ENCODE measurements at places on chromosomes 2 and 18. TPM values are rescaled to one million over a fixed set of nuclear protein-coding genes. Genes with fewer than 3 reads are reported as not detected.

Gene ZNF512
- 34.0 TPM for total RNA-seq

Gene VIT
- total RNA-seq = not detected

Gene REEP1
- not detected for total RNA-seq

Gene OR6B2
- not detected for total RNA-seq

Gene DES
- total RNA-seq = not detected

DNA sequence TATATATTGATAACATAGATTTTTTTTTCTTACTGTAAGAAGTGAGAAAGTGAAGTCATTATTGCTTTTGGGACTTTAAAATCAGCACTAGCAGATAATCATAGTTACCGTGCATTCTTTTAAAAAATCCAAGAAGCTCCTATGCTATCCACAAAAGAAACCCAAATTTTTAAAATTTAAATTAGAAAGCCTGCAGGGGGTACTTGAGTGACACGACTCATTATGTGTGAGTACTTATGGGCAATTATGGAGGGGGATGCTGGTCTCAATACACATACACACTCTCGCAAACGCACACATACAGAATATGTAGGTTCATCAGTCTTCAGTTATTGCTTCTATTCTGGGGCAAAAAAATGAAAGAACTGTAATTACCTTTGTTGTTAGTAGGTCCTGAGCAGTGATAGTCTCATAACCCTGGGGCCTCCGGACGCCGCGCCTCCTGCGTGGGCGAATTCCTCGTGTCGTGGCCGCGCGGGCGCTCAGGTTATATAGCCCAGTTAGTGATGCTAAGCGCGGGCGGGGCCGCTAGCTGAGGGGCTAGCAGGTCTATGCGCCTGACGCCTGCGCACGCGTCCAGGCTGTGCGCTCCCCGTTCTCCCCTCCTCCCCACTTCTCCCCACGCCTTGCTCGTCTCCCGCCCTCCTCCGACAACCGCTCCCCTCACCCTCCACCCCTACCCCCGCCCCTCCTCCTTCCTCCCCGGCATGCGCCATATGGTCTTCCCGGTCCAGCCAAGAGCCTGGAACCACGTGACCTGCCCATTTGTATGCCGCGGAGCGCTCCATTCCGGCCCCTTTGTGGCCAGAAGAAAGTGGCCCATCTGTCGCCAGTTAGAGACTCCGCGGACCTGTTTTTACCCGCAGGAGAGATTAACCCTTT lies at the start of gene NEUROD1:
NEUROD1 (minus strand) TSS at position 463 of the 882 bp plus-strand sequence. CDS start 1,657 bp downstream, outside the sequence.
- H3K27ac ChIP-seq = peak within 1 kb of the TSS; percentile 40
- H3K4me3 ChIP-seq = peak within 1 kb of the TSS; percentile 45
- H3K36me3 ChIP-seq = peaks cover 18% of the 10 kb centered on the region
- peaks cover 83% of the 10 kb centered on the region for H3K27me3 ChIP-seq

- peaks cover 23% of the 10 kb centered on the region for H3K4me1 ChIP-seq
- H3K27me3 ChIP-seq = no peaks in the 10 kb centered on the region
- H3K36me3 ChIP-seq = no peaks in the 10 kb centered on the region
- H3K4me3 ChIP-seq = peak overlapping the region; percentile 76
- peak; percentile 52 for DNase-seq
- peak overlapping the region; percentile 83 for H3K27ac ChIP-seq
These were observed 19.4 kb upstream of the NCL start for GRCh38 chr2:231483398-231484329.

DNA sequence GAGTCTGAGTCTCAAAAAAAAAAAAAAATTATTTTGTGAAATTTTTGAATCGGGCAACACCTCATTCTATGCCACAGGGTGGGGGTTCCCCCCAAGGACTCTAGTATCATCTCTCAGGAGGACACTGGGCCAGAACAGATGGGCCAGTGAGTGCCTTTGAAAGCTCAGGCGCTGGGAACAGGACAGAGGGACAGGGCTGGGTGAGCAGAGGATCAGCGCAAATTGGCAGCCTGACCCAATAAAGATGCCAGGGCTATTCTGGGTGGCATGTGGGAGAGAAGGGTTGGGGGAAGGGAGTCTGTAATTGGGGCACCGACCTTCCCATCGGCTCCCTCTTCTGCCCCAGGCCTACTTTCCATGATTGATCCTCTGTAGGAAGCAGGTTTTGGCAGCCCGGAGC lies 44.0 kb downstream of the KIF3C start:
- H3K36me3 ChIP-seq = peaks cover 3% of the 10 kb centered on the region
- no peak for DNase-seq

- no peaks in the 10 kb centered on the region for H3K36me3 ChIP-seq
- peaks cover 15% of the 10 kb centered on the region for H3K27me3 ChIP-seq
- no peak overlapping the region for H3K4me3 ChIP-seq
- H3K4me1 ChIP-seq = peaks cover 15% of the 10 kb centered on the region
These were observed 28.8 kb upstream of the TMEM18 start for GRCh38 chr2:705971-706511.

GRCh38 chr2:2842466-2842865 lies 511.4 kb upstream of the MYT1L start:
- no peaks in the 10 kb centered on the region for H3K27me3 ChIP-seq
- H3K4me3 ChIP-seq = no peak overlapping the region
- no peaks in the 10 kb centered on the region for H3K36me3 ChIP-seq

DNA sequence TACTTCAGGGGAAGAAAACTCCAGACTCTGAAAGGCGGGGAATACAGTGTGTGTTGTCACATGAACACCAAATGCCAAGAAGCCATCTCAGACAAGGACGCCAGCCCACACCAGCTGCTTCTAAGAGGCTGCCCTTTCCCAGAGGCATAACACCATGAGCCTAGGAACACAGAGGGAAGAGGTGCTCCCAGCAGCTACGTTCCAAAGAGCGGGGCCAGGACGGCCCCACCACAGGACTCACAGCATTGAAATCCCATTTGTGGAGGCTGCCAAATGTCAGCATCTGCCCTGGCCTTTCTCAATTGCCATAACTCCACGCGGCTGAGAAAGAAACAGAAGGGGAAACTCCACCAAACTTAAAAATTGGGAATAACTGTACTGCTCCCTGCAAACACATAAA lies 20.1 kb upstream of the ID2 start:
- H3K27ac ChIP-seq = no peak overlapping the region
- no peak overlapping the region for H3K4me3 ChIP-seq
- H3K36me3 ChIP-seq = no peaks in the 10 kb centered on the region
- H3K4me1 ChIP-seq = peaks cover 18% of the 10 kb centered on the region
- DNase-seq = no peak
- H3K27me3 ChIP-seq = peaks cover 3% of the 10 kb centered on the region

GRCh38 chr18:57839942-57840381 lies 36.8 kb upstream of the ATP8B1 start:
- DNase-seq = no peak
- H3K27ac ChIP-seq = no peak overlapping the region
- peaks cover 45% of the 10 kb centered on the region for H3K27me3 ChIP-seq
- H3K4me1 ChIP-seq = peaks cover 27% of the 10 kb centered on the region
- no peak overlapping the region for H3K4me3 ChIP-seq

GRCh38 chr2:161488131-161488699 lies 72.1 kb downstream of the TBR1 start:
- H3K36me3 ChIP-seq = no peaks in the 10 kb centered on the region
- H3K4me1 ChIP-seq = no peaks in the 10 kb centered on the region
- peaks cover 10% of the 10 kb centered on the region for H3K27me3 ChIP-seq
- H3K4me3 ChIP-seq = no peak overlapping the region
- DNase-seq = no peak

- no peaks in the 10 kb centered on the region for H3K4me1 ChIP-seq
- no peaks in the 10 kb centered on the region for H3K36me3 ChIP-seq
- H3K4me3 ChIP-seq = no peak overlapping the region
- H3K27me3 ChIP-seq = no peaks in the 10 kb centered on the region
These were observed 311.0 kb upstream of the FAM98A start for GRCh38 chr2:33909945-33910695.

DNA sequence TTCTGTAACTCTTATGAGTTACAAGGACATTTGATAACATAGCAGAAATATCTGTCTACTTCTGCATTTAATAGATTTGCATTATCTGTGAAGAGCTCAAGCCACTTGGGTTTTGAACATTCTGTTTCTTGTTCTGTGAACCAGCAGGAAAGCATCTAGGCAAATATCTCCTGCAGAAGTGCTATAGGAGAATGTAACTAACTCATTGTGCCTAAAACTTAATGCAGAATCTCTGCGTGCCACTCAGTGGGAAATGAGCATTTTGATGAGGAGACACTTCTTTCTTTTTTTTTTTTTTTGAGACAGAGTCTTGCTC lies 63.5 kb downstream of the MYOM1 start:
- no peak overlapping the region for H3K27ac ChIP-seq
- DNase-seq = no peak
- no peak overlapping the region for H3K4me3 ChIP-seq
- peaks cover 3% of the 10 kb centered on the region for H3K27me3 ChIP-seq
- H3K4me1 ChIP-seq = no peaks in the 10 kb centered on the region

- peak overlapping the region; percentile 92 for H3K27ac ChIP-seq
- H3K27me3 ChIP-seq = no peaks in the 10 kb centered on the region
- H3K4me1 ChIP-seq = peaks cover 64% of the 10 kb centered on the region
- peak overlapping the region; percentile 75 for H3K4me3 ChIP-seq
These were observed 34.8 kb downstream of the LBH start for GRCh38 chr2:30266051-30266621.

DNA sequence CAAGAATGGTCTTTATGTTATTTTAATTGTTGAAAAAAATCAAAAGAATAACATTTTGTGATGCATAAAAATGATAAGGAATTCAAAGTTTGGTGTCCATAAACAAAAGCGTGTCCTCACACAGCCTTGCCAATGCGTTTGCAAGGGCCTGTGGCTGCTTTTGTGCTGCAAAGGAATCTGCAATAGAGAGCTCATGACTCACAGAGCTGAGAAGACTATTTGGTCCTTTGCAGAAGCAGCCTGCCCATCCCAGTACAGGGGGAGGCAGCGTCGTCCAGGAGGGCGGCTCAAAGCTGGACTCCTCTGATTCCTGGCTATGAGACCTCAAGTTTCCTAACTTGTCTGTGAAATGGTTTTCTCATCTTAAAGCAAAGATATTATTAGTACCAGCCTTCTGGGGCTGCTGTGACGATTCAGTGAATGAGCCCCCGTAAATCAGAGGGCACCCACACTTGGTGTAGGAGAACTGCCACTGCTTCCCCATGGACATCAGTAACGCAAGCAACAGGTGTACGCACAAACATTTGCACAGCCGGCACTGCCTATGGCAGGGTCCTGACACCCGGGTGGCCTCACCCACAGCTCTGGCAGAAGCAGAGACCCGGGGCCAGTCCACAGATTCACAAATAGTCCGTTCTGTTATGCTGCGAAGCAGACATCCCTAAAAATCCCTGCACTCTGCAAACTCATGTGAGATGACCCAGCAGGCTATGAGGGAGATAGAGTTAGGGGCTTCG lies 70.6 kb upstream of the ASAP2 start:
- H3K27me3 ChIP-seq = peaks cover 5% of the 10 kb centered on the region
- H3K27ac ChIP-seq = no peak overlapping the region
- H3K4me1 ChIP-seq = no peaks in the 10 kb centered on the region
- no peaks in the 10 kb centered on the region for H3K36me3 ChIP-seq

DNA sequence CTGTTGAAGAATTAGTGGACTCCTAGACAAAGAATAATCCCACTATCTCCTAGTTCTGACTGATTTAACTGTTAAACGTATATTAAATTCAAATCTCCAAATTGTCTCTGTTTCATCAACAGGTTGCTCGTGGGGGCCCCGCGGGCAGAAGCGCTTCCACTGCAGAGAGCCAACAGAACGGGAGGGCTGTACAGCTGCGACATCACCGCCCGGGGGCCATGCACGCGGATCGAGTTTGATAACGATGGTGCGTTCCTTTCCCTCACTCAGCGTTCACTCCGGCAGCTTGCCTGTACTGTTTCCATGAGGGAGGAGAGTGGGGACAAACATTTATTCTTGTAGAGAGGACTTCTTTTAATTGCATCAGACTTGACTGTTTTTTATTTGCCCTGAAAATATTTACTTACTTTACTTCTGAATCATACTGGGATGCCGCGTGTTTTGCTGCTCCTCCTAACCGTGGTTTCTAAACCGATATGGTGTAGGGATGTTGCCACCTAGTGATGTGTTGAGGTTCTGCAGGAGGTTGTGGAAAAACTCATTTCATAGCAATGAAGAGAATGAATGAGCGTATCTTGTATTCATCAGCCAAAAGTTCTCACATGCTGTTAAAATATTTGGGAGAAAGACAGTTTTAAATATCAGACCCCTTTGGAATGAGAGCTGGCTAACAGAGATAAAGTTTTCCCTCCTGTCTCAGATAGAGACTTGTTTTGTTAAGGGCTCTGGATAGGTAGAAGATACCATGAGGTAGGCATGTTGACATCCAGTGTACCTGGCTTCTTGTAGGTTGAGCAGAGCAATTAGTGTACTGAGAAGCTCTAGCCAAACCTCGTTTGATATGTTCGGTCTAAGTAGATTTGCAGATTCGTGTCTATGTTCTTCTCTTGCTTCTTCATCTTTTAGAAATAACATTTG lies 38.3 kb downstream of the ITGA6 start:
- peak overlapping the region; percentile 5 for H3K27ac ChIP-seq
- H3K36me3 ChIP-seq = peaks cover 7% of the 10 kb centered on the region
- no peak overlapping the region for H3K4me3 ChIP-seq
- peak; percentile 78 for DNase-seq
- peaks cover 3% of the 10 kb centered on the region for H3K27me3 ChIP-seq
- H3K4me1 ChIP-seq = peaks cover 61% of the 10 kb centered on the region

GRCh38 chr2:179268277-179268925 lies 3.8 kb upstream of the SESTD1 start:
- no peak for DNase-seq
- H3K4me1 ChIP-seq = peaks cover 16% of the 10 kb centered on the region
- H3K27me3 ChIP-seq = peaks cover 19% of the 10 kb centered on the region
- H3K36me3 ChIP-seq = peaks cover 5% of the 10 kb centered on the region
- no peak overlapping the region for H3K27ac ChIP-seq

DNA sequence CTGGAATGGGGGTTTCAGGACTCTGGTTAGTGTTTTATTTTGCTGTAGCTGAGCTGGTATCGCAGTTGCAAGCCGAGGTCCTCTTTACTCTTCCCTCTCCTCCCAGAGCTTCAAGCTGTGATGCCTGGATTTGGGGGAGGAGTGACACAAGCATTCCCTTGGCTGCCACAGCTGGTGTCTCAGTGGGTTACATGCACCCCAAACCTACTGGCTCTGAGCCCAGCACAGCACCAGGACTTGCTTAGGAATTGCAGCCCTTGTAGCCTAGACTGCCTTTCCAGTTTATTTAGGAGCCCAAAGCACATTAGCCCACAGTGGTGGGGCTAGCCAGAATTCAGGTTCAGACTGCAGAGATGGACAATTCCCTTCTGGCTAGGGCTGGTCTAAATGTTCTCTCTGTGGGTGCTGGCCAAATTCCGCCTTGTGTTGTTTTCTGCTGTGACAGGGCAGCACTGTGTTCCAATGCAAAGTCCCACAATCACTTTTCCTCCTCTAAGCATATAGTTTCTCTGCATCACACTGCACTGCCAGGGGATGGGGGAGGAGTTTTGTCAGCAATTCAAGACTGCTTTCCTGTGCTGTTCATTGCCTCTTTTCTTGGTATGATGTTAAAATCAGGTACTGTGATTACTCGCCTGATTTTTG lies 122.8 kb downstream of the SLC4A10 start:
- H3K4me1 ChIP-seq = no peaks in the 10 kb centered on the region
- H3K27ac ChIP-seq = no peak overlapping the region
- H3K27me3 ChIP-seq = no peaks in the 10 kb centered on the region
- H3K4me3 ChIP-seq = no peak overlapping the region
- DNase-seq = no peak
- no peaks in the 10 kb centered on the region for H3K36me3 ChIP-seq

GRCh38 chr2:30288561-30288960 lies 57.2 kb downstream of the LBH start:
- no peak for DNase-seq
- no peak overlapping the region for H3K27ac ChIP-seq
- H3K36me3 ChIP-seq = no peaks in the 10 kb centered on the region
- no peak overlapping the region for H3K4me3 ChIP-seq

Measured in activated CD4-positive, alpha-beta memory T cell treated with anti-CD3 and anti-CD28 coated beads, Interleukin-2, amount 10 ng/mL, durations not matched to agents 7 days and 5 days (primary cell).